ENCODE measurements at places on chromosomes 5 and 9.
A peak's percentile ranks its signal among the peaks of the same experiment; 100 is the strongest.

DNA sequence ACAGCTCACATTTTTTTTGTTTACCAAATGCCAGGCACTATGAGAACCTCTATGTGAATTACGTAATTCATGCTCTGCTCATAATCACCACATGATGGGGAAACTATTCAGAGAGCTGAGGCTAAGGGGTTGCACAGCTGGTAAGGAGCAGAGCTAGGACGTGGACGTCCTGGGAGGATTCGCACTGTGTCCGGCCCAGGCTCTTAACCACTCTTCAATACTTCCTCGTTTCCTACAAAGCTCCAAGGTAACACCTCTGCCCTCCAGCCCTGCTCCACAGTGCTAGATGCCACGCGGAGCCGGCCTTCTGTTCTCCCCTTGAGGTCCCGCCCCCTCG, 8.7 kb downstream of the PHF19 start:
- DNase-seq: no peak

- DNase-seq: no peak
Observed at GRCh38 chr9:68653141-68653595, 51.9 kb upstream of the PIP5K1B start.

- DNase-seq: no peak
Observed at GRCh38 chr5:95741458-95741857, 10.3 kb downstream of the RHOBTB3 start.

- DNase-seq: no peak
Observed at GRCh38 chr5:115948091-115948534, 14.2 kb upstream of the LVRN start.

- no peak for DNase-seq
Observed at GRCh38 chr9:127035423-127035822, 87.0 kb downstream of the ANGPTL2 start.

GRCh38 chr5:120678279-120678678, 214.2 kb downstream of the PRR16 start:
- no peak for DNase-seq

GRCh38 chr5:133376986-133377385, 235.4 kb downstream of the FSTL4 start:
- peak; percentile 13 for DNase-seq

DNA sequence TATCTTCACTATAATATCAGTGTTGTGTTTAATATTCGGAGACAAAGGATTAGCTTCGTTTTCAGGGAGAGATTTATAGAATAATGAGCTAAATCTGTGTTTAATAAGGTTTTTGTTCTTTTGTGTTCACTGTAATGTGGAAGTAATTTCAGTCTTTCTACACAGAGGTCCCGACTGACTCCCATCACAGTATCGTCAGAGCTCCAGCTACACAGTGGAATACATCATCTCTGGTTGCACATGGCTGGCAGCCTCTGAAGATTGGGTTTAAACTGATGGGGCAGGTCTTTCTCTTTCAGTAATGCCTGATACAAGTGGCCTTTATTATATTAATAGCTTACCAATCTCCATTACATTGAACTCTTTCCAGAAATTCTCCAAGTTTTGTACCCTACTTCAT, 736.7 kb upstream of the RIOK2 start:
- no peak for DNase-seq

DNA sequence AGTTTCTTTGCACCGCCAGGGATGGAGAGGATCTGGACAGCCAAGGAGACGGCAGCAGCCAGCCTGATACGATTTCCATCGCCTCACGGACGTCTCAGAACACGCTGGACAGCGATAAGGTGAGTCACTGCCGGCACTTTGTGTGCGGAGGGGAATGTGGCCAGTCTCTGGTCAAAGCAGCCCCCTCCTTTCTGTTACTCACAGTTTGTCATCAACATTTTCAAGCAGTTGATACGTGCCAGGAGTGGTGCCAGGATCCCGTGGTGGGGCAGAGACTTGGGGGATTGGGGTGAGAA, 175.1 kb upstream of the OTULINL start:
- no peak for DNase-seq

DNA sequence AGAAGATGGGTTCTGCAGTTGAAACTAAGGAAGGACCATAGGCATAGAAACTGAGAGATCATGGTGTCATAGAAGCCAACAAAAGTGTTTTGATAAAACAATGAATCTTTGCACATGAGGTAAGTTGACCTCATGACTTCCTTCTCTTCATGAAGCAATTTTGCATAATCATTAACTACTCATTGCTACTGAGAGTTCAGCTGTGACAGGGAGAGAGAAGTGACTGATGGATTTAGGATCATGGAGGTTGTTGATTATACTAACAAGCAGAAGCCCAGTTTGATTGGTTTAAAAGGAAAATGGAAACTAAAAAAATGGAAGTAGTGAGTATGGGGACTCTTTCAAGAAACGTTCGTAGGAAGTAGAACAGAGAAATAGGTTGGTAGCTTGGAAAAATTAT, 51.2 kb downstream of the PARP8 start:
- DNase-seq: no peak

GRCh38 chr5:85159395-85159794, 774.7 kb upstream of the EDIL3 start:
- DNase-seq: no peak

- DNase-seq: no peak
Observed at GRCh38 chr9:98547606-98548005, 161.1 kb downstream of the GABBR2 start.

DNA sequence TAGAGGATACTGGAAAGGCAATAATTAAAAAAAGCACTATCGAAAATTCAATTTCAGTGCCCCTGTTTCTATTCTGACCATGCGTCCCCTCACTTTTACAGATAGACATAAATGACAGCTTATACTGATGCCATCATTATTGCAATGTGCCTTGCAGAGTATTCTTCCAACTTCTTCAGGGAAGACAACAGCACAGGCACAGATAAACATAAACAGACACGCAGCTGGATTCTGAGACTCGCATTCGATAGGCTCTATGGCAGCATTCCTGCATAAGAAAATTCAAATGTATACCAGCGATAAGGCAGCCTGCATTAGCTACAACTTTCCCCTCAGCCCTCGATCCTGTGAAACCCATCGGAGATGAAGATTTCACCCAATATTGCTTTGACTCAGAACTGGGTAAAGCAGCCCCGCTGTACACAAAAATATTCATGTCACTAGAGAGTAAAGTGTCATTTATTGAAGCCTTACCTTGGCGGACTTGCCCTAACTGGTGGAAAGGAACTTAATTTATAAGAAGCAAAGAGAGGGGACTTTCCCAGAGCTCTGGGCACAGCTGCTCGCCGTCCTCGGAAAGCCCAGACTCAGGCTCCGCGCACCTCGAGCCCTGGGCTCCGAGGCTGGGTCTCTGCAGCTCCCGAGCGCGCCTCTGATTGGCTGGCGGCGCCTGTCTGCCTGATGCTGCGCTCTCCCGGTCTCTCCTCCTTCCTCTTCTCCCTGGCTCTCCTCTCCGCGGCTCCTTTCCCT, at the start of gene CDH18:
Gene CDH18 (minus strand): TSS at position 589 of the 750 bp plus-strand sequence. CDS start 149,214 bp downstream, outside the sequence.
- no peak for DNase-seq

DNA sequence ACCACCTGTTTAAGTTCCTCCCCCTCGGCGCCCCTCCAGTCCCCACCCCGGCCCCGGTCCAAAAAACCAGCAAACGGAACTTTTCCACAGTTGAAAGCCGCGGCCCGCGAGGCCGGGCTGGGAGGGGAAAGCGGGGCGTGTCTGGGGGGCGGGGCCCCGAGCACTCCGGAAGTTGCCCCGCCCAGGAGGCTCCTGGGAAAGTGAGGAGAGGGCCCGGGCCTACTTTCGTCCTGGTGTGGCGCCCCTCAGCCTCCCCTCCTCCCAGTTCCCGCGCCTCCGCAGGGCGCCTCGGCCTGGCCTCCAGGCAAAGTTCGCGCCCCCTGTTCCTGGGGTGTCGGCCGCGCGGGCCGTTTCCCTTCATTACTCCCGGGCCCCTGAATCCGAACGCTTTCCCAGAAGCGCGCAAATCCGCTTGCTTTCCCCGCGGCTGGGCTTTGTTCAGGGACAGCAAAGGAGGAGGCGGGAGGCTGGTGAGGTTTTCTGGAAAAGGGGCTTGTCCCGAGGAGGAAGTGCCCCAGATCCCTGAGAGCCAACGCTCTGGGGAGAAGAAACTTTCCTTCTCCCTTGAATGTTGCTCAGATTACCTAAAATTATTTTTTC, 4.5 kb upstream of the DMRT3 start:
- DNase-seq: peak; percentile 54

DNA sequence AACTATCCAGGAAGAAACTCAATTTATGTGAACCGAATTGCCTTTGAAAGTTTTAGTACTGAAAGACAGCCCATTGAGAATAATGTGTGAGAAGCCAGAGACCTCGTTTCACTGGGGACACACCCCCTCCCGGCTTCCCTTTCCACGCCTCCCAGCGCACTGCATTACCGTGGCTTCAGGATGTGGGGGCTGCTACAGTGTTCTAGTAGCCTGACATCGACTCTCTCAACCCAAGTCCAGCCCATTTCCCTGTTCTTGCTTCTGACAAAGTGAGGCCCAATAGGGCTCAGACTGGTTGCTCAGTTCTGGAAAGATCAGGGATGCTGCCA, 3.5 kb downstream of the PAX5 start:
- DNase-seq: no peak

GRCh38 chr9:99244344-99245260, 22.5 kb downstream of the SEC61B start:
- no peak for DNase-seq

DNA sequence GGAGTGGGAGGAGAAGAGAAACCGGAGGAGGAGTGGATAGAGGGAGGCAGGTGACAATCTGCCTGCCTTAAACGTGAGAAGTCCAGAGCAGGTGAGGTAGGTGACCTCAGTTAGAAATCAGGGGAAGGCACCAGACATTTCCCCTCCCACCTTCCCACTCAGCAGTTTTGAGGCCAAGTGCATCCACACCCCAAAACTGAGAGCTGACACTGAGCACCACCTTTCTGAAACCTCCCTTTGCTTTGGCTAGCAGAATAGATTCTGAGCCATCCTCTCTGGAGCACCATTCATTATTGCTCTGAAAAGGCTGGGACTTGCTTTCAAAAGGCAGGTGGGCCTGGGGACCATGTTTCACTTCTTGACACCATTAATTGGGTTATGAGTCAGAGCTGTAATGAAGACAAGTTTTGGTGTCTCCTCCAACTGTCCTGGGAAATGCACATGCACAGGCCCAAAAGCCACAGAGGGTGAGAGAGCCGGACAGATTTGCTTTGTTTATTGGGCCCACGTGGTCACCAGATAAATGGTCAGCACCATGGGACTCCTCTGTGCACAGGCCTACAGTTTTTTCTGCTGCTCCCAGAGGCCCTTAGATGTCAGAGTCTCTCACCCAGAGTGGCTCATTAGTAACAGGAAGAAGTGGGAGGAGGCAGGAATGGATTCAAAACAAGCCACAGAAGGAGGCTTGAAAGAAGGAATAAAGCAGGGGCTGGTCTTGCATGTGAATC, 314.7 kb downstream of the TLE1 start:
- no peak for DNase-seq

DNA sequence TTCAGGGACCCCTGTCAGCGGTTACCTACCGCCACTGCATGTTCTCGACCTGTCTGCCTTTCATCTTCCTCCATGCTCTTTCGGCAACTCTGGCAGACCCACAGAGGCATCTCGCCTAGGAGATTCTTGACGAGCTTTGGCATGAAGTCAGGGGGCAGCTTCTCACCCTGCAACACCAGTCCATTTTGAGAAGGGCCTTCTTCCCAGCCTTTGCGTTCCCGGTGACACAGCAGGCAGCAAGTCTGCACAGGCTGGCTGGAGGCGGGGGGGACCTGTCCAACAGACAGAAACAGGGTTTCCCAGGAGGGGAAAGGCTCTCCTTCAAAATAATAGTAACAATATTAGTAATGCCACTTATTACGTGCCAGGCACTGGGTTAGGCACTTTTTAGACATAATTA, 15.5 kb downstream of the FAM193B start:
- DNase-seq: no peak

DNA sequence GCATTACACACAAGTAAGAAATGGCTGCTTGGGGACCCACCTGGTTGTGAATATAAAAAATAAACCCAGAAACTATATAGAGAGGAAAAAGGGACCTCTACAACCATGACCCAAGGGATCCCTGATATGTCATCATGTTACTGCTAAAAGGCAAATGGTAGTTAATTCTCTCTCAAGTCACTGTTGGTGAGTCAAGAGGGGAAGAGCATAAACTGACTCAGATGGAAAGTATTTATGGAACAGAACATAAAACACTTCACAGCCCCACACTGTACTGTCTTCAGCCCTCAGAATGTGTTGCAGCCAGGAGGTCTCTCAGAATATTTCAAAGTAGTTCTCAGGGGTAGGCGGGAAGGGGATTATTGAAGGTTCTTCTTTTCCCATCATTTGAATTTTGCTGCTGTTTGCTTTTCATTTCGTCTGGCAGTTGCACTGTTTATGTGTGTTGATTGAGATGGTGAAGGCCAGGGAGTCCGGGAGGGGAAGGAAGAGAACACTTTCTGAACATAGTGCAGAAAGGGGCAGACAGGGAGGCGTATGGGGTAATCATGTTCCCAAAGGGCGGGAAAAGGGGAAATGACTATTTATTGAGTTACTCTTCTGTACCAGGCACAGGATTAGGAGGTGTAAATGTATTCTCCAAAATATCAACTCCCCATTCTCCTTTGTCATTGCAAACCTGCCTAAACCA, 85.5 kb downstream of the TEK start:
- no peak for DNase-seq

- DNase-seq: no peak
Observed at GRCh38 chr9:117290856-117291622, 123.8 kb downstream of the ASTN2 start.

DNA sequence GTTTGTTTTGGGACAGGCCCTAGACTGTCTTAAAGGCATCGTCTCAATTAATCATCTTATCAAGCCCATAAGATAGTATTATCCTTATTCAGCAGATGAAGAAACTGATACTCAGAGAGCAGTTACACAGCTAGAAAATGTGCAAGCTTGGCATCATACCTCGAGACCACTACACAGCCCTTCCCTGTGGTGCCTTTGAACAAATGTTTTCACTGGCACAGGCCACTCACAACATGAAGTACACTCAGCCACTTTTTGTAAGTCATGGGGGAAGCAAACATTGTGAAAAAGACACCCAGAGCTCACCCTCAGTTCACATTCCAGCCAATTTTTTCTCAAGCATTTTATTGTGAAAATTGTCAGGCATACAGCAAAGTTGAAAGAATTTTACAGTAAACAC, 122.5 kb downstream of the WDR41 start:
- DNase-seq: no peak

- DNase-seq: no peak
Observed at GRCh38 chr5:77209495-77210090, 887 bp upstream of the PDE8B start.
